ENCODE measurements at places on chromosomes 1 and 21.

GRCh38 chr1:212152308-212152693 is 116.8 kb downstream of the DTL start:
- no peak for DNase-seq

DNA sequence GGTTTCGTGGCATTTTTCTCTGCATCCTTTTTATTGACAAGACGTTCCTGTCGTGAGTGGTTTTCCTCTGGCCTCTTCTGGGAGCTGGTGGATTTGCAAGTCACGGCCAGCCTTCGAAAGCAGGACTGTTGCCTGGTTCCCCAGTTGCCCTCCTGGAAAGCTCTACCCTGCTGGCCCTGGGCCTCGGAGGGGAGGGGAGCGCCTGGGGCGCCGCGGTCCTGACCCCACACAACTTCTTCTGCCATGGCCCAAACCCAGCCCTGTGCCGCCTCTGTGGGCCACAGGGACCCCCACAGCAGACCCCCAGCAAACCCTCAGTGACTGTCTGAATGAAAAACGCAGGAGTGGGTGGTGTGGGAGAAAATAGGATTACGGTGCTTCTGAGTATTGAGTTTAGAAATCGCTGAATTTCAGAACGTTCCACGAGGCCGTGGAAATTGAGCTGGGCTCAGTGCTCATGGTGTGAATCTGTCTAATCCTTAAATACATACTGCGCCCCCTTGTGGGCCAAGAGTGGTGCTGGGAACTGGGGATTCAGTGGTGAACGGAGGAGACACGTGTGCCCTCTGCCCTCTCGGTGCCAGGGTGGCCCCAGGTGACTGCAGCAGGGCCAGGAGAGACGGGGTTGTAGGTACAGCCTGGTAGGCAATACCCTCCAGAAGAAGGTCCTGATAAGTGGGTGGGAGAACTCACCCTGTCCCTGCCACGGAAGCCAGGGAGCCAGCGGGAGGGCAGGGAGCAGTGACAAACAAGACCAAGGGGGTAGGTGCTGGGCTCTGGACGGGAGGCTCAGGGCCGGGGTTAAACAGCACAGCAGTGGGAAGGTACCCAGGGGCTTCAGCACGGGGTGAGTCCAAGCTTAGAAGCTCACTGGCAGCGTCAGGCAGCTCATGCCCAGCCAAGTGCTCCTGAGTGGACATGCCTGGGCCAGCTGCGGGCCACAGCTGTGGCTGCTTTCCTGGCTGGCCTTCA is 101.2 kb upstream of the COL6A1 start:
- DNase-seq = peak; percentile 41

DNA sequence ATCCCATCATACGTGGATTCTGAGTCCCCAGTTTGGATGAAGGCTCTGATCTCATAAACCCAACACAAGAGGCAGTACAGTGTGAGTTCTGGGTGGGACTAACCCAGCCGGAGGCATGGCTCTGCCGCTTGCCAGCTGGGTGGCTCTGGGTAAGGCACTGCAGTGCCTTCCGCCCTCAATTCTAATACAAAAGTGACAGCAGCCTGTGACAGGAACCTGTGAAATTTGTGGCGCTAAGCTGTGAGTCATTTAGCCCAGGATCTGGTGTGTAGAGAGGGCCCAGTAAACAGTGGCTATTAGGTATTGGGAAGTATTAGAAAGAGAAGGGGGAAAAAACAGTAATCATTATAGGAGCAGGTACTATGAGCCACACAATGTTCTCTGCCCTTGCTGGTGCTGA is 23.3 kb downstream of the HSPG2 start:
- DNase-seq = no peak

DNA sequence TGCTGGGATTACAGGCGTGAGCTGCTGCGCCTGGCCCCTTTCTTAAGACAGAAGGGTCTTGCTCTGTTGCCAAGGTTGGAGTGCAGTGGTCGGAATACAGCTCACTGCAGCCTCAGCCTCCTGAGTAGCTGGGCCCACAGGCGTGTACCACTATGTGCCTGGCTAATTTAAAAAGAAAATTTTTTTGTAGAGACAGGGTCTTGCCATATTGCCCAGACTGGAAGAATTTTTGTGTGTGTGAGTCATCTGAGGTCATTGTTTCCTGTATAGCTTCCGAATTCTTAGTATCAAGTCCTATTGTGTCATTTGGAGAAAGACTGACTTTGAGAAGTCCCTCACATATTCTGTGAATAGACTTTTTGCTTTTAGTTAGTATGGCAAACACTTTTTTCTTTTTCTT is 4.7 kb downstream of the SZRD1 start:
- DNase-seq = no peak

DNA sequence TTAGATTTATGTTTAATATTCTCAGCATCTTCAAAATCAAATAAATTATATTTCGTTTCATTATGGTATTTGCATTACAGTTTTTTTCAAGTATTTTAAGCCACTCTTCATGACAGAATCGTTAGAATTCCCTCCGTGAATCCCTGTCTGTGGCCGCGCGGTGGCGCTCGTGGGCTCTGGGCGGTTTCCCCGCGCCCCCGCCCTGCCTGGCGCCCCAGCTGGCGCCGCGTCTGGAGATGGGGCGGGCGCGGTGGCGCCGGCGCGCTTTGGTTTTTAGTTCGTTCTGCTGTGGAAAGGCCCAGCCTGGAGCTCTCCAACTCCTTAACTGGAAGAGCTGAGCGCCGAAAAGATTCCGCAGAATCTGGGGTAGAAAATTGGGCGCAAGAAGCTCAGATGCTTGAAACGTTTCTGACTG is 25.7 kb downstream of the PRMT2 start:
- no peak for DNase-seq

- DNase-seq = no peak
Measured at GRCh38 chr1:180781718-180782117, 131.0 kb upstream of the KIAA1614 start.

DNA sequence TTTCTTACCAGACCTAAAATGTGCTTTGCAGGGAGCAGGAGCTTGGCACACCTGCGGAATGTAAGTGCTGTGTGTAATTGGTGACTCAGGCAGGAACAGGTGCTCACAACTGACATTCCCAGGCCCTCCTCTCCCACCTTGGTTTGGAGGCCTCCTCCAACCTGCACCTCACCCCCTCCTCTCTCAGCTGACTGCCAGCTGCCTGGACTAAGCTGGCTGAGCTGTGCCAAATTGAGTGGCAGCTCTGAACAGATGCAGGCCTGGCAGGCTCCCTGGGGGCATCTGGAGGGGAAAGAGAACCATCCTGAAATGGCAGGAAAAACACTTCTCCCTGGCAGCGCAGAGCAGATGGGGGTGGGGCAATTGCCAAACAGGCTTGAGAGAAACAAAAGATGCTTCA is 91.7 kb upstream of the PGBD5 start:
- DNase-seq = no peak

GRCh38 chr1:38587766-38588165 is 271.8 kb downstream of the RRAGC start:
- DNase-seq = no peak

DNA sequence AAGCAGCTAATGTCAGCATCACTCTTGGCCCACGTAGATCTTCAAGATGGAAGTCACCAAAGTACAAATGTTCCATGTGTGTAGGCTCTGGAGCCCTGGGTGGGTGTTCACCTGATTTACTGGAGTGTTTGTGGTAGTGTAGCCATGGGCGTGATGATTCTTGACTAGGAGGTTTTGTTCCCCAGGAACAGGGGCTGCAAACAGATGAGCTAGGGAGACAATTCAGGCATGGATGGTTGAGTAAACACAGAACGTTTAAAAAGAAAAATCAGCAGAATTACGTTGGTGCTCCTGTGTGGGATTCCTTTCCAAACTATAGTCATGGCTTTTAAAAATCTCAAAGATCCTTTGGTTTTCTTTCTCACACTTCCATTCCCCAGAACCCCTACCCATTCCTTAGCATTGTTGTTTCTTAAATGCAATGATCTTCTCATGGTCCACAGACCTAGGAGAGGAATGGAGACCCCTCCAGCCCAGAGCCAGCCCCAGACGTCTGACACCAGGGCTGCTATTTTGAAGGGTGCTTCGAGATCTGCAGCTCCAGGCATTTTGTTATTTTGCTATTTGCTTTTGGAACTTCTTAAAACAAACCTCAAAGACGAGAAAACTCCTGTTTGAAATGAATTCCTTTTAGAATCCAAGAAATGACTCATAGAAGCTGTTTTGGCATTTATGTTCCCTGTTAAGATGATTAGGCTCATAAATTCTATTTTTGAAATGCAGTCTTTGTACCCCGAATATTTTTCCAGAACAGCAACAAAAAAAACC is 115.1 kb downstream of the ETS2 start:
- DNase-seq = no peak
